ENCODE measurements at places on chromosomes 3 and 15.

DNA sequence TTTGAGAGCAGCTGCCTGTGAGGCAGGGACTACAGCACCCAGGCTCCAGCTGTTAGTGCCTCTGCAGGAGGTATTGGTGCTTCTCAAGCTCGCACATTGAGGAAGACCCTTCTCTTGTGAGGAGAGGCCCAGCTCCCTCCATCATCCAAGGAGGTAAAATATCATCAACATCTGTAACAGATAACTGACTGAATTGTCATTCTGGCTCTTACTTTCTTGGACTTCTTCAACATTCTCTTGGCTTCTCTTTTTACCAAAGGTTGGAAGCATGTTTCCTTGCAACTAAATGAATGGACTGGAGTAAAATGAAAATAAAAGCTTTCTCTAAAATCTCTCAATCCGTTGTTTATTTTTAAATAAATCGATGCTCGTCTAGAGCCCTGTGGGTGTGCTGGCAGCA lies 53.1 kb upstream of the PXYLP1 start:
- no peak for DNase-seq

DNA sequence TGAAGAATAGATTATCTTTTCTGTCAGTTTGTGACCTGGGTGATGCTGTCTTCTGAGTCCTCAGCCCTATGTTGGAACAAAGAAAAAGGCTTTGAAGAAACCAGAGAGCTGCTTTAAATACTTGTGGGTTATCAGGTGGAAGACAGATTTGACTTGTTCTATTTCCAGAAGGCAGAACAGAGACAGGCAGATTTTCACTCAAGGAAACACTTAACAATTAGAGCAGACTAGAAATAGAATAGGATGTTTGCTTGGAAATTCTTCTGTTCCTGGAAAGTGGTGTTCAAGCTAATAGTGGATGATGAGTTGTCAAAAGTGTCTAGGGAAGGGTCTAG lies 219.4 kb downstream of the UBE2E2 start:
- DNase-seq = no peak

GRCh38 chr3:187080799-187081450 lies 58.4 kb downstream of the RPL39L start:
- no peak for DNase-seq

DNA sequence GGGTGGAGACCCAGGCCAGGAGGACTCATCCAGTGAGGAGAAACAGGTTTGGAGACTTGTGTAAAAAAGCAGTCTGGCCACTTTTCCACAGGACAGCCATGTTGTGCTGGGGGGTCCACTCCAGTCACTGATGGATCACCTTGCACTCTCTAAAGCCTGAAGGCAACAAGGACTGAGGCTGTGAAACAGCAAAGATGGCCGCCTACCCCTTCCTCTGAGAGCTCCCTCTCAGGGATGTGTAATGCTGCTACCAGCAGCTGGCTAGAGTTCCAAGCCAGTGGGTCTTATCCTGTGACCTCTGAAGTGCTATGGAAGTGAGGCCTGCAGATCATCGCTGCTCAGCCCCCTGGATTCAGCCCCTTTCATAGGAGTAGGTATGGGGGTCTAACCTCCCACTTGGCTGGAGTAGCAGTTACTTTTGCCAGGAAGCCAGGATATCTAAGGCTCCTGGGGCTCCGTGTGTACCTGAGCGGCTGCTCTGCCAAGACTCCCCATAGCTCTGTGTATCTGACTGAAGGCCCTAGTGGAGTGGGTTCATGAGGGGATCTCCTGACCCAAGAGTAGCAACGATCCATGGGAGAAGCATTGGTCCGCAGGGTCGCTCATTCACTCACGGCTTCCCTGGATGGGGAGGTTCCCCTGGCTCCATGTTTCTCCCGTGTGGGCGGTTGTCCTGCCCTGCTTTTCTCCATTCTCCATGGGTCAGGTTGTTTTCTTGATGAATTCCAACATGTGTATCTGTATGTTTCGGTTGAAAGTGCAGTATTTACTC lies 69.9 kb upstream of the TNFSF10 start:
- DNase-seq = no peak

- no peak for DNase-seq
Observed at GRCh38 chr3:64122476-64122875, 99.2 kb upstream of the PSMD6 start.

DNA sequence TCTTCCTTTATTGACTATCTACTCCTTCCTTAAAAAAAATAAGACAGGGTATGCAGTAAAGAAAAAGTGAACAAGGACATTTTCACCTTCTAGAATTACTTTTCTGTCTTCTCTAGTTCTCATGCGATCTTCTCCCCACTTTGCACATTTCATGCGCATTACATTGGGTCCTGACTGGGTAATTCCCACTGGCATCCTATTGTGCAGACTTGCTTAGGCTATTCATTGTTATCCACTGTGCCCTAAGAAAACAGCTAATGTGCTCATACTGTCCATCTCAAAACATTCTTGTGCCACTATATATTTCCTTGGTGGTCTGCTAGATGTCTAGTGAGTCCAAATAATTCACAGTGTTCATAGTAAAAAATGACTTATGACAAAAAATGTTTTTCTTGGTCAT lies 447.4 kb upstream of the ROBO1 start:
- DNase-seq = no peak

GRCh38 chr3:156368189-156368588 lies 186.7 kb downstream of the SSR3 start:
- no peak for DNase-seq

GRCh38 chr15:85871545-85871944 lies 76.8 kb upstream of the KLHL25 start:
- DNase-seq = no peak

GRCh38 chr15:39095218-39095879 lies 485.5 kb upstream of the THBS1 start:
- DNase-seq = no peak

DNA sequence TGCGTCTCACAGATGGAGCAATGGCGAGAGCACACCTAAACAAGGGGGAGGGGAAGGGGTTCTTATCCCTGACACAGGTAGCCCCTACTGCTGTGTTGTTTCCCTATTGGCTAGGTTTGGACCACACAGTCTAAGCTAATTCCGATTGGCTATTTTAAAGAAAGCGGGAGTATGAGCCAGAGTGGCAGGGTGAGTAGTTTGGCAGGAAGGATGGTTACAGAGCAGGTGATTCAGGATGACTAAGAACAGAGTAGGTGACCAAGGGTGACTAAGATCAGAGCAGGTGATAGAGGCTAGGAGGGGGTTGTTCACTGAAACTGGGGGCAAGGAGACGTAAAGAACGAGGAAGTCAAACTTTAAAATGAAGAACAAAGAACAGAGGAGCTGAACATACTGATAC lies 511.8 kb downstream of the EDEM1 start:
- no peak for DNase-seq

DNA sequence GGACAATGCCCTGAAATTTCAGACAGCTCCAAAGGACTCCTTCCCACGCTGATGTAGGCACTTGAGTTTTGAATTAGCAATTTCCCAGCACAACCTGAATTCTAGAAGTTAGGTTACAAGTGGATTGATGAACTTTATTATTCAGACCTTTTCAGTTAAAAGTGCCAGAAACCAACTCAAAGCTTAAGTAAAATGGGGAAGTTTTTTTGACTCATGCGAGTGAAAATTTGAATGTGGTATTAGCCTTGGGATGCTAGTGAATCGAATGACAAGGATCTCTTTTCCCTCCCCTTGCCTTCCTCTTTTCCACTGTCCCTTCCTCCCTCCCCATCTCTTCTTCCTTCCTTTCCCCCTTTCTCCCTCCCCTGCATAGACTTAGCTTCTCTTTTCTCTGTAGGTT lies 295.1 kb upstream of the PROK2 start:
- DNase-seq = no peak

DNA sequence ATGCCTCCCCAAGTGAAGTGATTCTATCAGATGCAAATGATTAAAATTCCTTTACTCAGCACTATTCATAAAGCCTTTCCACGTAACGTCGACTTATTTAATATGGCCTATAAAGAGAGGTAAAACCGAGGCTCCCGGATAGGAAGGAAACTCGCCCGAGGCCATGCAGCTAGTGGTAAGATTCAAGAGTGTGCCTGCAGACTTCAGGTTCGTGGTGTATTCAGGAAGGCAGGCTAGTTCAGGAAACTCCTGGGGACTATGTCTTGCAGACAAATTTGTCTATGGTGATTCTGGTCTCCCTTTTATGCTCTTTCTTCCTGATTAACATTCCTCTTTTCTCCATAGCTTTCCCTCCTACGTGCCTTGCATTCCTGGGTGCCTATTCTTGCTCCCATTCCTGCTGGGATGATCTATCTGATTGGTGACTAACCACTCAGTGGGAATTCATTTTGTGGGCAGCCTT lies 150.7 kb downstream of the SST start:
- peak; percentile 24 for DNase-seq

DNA sequence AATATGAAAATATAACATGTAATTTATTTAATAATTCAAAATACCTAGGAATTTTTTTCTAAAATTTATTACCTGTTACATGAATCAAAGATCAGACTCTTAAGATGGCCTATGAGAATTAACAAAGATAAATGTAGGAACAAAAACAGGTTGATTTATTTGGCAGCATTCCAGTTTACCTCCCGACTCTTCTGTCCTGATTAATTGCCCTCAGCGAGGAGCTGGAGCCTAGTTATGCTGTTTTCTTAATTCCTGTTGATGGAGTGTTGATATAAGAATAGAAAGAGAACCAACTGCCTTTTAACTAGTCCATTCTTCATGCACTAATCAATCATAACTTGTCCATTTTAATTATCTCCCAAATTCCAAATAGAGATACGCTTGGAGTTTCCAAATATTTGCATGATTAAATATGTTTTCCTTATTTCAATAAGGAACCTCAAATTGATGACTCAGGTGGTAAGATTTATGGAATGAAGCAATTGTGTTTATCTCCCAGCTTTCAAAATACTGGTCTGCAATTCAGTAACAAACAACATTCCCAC lies 10.6 kb upstream of the CPB1 start:
- no peak for DNase-seq

DNA sequence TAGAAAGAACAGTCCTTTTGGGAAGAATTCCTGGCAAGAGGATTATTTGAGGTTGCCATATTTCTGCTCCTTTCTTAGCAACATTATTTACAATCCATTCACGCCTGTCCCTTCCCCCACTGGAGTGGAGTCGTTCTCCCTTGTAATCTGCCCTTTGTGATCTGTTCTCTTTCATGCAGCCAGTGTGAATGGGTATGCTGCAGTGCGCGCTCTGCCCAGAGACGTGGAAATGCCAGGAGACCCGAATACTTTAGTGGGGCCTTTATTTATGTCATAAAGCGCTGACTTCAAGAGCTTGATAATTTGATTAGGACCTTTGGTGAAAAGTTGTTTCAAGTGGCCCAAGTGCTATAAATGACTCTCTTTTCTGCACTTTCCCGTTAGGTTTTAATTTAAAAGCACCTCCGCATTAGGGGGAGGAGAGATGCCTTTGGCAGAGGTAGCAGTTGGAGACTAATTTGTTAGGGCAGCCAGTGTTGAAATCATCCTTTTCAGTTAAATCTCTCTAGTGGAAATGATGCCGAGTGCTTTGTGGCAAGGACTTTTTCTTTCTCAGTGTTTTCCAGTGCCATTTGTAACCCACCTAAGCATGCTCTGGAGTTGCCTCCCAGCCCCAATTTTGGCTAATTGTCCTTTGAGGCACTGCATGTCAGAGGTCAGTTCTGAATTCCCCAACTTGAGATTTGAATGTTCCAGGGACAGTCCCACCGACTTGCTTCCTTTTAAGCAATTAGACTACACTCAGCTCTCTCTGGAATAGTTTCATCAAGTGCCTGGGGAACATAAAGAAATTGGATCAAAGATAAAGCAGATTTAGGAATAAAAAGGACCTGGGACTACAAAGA lies 52.4 kb downstream of the PSMD6 start:
- no peak for DNase-seq

DNA sequence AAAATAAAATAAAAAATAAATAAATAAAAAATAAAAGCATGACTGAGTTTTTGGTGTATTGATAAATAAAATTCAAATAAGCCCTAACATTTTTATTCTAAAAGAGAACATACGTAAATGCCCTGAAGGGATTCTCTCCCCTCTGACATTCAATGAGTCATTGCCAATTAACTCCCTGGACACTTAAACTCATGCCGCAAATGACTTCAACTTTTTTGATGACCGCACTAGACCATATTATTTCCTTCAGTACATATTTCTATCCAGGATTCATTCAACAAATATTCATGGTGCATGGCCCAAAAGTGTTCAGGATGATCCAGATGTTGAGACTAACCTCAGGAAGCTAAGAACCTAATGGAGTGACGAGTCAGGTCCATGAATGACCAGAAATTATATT lies 195.9 kb upstream of the LRRN1 start:
- no peak for DNase-seq

DNA sequence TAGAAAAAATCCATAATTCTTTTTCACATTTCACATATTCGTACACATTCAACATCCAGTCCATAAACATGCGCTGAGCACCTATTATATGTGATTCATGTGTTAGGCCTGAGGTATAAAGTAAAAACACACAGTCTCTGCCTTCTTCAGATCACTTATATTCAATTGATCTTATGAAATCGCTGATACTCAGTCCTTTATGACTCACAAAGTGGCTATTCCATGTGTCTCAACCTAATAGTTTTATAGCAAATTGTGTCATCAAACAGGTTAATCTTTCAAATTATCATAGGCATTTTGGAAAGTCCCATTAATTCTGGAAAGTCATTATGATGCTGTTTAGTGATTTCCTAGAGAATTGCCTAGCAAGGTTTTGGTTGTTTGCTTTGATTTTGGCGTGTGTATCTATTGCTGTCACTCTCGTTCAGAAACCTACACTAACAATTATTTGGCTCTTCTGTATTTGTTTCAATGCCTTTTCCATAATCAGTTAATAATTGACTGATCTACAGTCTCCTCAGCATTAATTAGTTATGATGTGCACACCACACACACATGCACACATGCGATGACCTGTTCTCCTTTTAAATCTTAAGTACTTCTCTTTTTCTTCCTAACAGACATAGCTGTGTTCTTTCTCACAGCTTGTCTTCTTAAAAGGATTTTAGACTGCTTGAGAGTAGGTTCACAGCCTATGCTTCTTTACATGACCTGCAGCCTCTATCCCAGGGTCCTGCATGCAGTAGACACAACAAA lies 353.1 kb downstream of the MECOM start:
- no peak for DNase-seq

GRCh38 chr3:162842549-162843216 lies 1346.1 kb downstream of the OTOL1 start:
- no peak for DNase-seq

DNA sequence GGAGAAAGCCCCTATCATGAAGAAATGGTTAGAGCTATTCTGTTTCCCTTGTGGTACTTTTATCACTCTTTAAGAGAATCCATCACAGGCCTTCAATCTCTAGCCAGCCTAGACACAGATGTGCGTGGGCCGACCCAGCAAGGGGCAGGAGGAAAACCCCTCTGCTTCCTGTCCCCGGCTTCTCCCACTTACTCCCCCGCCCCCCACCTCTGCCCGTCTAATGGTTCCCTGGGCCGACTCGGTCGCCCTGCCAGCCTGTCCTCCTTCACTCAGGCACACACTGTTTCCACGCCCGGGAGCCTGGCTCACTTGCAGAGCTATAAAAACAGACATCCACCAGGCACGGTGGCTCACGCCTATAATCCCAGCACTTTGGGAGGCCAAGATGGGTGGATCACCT lies 58.3 kb upstream of the TFRC start:
- no peak for DNase-seq

- no peak for DNase-seq
Observed at GRCh38 chr3:34851137-34851536, 788.2 kb upstream of the ARPP21 start.

All from urothelium cell line (cell line).